ENCODE measurements at places on chromosomes 7 and 10.

DNA sequence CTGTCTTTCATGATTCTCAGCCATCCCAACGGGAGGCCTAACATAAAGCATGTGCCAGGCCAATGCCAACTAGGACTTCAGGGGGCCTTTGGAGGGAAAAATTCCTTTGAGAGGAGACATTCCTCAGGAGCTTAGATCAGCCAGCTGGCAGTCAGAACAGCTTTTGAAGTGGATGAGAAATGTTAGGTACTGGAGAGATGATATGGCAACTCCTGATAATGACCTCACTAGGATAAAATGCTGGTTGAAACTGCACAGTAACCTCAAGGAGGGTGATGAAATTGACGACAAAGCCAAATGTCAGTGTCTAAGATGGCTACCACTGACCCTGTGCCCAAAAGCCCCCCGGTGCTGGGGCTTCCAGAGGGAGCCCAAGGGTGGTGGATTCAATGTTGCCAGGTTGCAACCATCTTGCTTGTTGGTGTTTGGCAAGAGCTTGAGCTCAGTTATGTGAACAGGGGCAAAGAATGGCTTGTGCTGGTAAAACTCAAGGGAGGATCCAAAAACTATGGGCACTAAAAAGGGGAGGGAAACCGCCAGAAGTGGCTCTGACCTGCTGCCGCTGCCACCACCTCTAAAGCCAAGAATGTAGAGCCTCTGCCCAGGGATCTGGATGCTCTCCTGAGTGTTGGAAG, 121.2 kb downstream of the UBE2H start:
- DNase-seq = no peak

GRCh38 chr7:131067220-131067619, 260.5 kb upstream of the MKLN1 start:
- DNase-seq = no peak

GRCh38 chr10:23190872-23191763, 994 bp upstream of the PTF1A start:
- no peak for DNase-seq

DNA sequence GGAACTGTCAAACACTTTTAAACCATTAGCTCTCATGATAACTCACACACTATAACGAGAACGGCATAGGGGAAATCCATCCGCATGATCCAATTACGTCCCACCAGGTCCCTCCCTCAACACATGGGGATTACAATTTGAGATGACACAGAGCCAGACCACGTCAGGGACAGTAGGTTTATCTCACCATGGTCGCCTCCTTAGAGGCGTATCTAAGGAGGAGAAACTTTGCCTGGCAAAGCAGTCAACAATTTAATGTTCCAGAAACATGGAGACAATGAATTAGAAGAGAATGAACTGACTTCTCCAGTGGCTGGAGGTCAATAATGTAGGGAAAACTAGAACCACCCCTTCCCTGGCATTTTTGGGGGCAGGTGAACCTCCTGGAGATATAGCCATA, 488.4 kb upstream of the AUTS2 start:
- no peak for DNase-seq

DNA sequence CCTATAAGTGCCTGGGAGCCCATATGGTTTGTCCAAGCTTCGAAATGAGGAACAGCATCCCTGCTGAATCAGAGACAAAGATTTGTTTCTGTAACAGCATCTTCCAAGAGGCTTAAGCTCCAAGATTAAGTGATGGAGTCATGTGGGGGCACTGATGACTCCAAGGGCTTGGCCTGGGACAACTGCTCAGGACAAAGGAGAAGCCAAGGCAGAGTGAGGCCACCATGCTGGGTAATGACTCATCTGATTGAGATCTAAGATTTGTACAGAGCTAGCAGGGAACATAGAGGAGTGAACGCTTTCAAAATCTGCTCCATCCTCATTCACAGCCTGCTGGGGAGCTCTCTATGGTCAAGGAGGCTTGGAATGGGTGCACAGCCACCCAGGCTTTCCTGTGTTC, 49.3 kb downstream of the C10orf120 start:
- DNase-seq = no peak

- DNase-seq = no peak
Observed at GRCh38 chr10:105615715-105616365, 974.8 kb downstream of the SORCS3 start.

DNA sequence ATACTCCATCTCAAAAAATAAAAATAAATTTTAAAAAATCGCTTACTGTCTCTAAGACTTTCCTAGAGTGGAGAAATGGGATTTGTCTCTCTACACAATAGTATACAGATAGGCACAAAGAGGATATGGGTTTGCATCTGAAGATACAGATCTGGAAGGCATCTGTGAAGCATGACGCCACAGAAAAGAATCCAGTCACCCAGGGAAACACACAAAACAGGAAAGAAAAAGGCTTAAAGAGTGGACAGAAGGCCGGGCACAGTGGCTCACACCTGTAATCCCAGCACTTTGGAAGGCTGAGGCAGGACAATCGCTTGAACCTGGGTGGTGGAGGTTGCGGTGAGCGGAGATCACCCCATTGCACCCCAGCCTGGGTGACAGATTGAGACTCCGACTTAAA, 61.3 kb downstream of the SKIDA1 start:
- DNase-seq = no peak

Measured in stimulated activated CD8-positive, alpha-beta memory T cell treated with anti-CD3 and anti-CD28 coated beads, Interleukin-7, amount 100 ng/mL, for 1 hour (primary cell).